ENCODE measurements at places on chromosomes 2 and 18. TPM values are rescaled to one million over a fixed set of nuclear protein-coding genes. Genes with fewer than 3 reads are reported as not detected.

ZNF396 gene
- 10.4 TPM for total RNA-seq

GRCh38 chr2:18094277-18094676, 215.8 kb downstream of the KCNS3 start:
- DNase-seq, result no peak

GRCh38 chr2:225083276-225083675, 41.0 kb upstream of the DOCK10 start:
- no peak for DNase-seq

WNT10A gene
- not detected for total RNA-seq

- no peak for DNase-seq
Observed at GRCh38 chr2:99881901-99882591, 260.3 kb downstream of the AFF3 start.

DNA sequence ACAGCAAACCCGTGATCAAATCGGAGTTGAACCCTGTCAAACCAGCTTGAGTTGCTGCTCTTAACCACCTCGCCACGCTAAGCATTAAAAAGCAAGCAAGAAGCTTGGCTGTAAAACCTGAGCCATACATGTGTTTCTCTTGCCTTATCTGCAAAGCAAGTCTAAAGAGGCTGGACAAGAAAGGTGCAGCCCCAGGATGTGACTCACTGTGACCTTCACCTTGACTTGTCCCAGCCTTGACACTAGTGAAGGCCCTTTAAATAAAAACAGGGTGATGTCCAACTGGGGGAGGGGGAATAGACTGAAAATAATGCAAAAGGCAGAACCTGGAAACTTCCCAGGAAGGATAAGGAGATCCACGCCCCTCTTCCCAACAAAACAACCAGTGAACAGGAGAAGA, 127.6 kb upstream of the NPAS2 start:
- DNase-seq, result peak; percentile 20

DNA sequence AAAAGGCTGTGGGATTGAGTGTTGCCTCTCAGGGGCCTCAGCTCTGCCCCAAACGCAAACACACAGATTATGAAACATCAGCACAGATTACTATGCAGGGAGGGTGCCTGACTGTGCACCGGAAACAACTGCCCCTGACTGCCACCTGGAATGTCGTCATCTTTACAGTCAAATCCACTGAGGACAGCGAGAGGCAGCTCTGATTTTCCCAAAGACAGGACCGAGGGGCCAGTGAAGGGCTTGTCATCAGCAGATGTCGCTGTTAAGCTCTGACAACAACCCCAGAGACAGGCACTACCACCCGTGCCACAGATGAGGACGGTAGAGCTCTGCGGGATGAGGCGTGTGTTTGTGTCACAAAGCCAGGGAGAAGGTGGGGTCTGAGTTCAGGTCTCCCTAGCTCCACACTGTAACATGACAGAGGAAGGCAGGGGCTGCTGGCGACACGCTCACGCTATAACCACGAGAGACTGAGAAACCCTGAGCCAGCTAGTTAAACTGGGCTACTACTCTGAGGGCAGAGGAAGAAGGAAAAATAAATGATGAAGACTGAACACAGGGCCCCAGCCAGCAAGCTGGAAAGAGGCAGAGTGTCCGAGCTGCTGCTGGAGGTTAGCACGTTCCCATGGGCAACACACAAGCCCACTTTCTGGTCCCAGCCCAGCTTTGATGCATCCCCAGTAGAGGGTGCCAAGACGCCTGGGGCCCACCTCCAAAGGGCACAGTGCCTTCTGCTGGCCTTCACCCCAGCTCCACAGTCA, 47.0 kb downstream of the PARD6G start:
- peak; percentile 77 for DNase-seq

DNA sequence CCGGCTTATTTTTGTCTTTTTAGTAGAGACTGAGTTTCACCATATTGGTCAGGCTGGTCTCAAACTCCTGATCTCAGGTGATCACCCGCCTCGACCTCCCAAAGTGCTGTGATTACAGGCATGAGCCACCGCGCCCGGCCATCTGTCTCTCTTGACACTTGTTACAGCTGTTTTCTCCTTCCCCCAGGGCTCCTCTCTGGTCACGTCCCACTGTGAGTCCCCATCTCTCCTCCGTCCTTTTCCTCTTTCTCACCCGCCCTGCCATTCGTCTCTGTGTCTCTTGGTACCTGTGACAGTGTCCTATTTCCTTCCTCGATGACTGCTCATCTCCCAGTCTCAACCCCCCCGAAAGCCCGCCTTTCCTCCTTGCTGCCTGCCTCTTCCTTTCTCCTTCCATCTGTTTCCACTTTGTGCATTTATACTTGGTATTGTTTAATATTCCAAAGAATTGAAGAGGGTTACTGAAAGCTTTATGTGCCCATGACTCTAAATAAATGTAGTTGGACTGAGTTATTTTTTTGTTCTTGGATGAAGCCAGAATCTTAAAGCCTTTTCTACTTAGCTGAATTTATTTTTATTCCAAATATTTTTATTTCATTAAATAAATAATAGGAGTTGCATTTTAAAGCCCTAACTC, 241.5 kb downstream of the SH3RF3 start:
- no peak for DNase-seq

- DNase-seq, result peak; percentile 29
Observed at GRCh38 chr18:48801728-48802542, 148.8 kb downstream of the SMAD7 start.

GRCh38 chr2:61707984-61708852, 145.6 kb downstream of the FAM161A start:
- no peak for DNase-seq

Data from endodermal cell (in vitro differentiated cells).